ENCODE measurements at places on chromosomes 12 and 14.

- DNase-seq: no peak
Measured at GRCh38 chr12:101521136-101521535, 46.0 kb downstream of the SPIC start.

- no peak for DNase-seq
Measured at GRCh38 chr14:84254290-84254689, 1275.7 kb upstream of the FLRT2 start.

DNA sequence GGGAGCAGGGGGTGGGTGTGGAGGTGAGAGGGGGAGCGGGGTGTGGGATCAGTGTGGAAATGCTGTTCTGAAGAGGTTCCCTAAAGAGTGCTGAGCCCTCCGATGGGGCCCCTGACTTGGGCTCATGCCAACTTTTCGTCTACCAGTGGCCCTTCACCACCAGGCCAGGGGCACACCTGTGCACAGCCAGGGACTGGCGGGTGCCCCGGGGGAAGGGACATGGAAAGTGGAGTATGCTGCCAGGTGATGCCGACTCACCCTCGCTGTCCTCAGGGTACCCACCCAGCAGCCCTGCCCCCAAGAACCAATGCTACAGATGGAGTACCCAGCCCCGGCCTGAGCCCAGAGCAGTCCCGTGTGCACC lies 26.2 kb downstream of the AMN start:
- no peak for DNase-seq

- DNase-seq: no peak
Measured at GRCh38 chr14:53714495-53715192, 242.0 kb downstream of the BMP4 start.

- no peak for DNase-seq
Measured at GRCh38 chr14:68663385-68664076, 129.3 kb downstream of the ZFP36L1 start.

- DNase-seq: no peak
Measured at GRCh38 chr12:1093166-1093751, 102.2 kb downstream of the ERC1 start.

- no peak for DNase-seq
Measured at GRCh38 chr12:89733579-89734201, 25.1 kb upstream of the ATP2B1 start.

- no peak for DNase-seq
Measured at GRCh38 chr12:75578546-75578945, 67.1 kb upstream of the KRR1 start.

DNA sequence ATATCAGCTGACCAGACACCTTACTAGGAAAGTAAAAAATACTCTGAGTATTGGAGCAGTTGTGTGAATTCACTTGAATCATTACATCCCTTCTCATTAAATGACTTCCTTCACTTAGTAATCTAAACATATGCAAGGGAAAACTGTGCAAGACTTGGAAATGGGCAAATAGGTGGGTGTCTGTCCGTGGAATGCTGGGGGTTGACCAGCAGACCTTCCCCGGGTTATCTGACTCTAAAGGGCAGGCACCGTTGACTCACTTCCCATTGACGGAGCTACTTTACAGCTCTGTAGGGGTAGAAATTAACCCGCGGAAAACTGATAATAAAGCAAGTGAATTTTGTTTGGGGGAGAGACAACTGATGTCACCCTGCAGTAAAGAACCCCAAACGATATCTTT lies 199.3 kb downstream of the TTC7B start:
- DNase-seq: no peak

- no peak for DNase-seq
Measured at GRCh38 chr12:92297932-92298696, 152.5 kb upstream of the BTG1 start.

- DNase-seq: no peak
Measured at GRCh38 chr12:45732250-45732649, 2.7 kb downstream of the ARID2 start.

DNA sequence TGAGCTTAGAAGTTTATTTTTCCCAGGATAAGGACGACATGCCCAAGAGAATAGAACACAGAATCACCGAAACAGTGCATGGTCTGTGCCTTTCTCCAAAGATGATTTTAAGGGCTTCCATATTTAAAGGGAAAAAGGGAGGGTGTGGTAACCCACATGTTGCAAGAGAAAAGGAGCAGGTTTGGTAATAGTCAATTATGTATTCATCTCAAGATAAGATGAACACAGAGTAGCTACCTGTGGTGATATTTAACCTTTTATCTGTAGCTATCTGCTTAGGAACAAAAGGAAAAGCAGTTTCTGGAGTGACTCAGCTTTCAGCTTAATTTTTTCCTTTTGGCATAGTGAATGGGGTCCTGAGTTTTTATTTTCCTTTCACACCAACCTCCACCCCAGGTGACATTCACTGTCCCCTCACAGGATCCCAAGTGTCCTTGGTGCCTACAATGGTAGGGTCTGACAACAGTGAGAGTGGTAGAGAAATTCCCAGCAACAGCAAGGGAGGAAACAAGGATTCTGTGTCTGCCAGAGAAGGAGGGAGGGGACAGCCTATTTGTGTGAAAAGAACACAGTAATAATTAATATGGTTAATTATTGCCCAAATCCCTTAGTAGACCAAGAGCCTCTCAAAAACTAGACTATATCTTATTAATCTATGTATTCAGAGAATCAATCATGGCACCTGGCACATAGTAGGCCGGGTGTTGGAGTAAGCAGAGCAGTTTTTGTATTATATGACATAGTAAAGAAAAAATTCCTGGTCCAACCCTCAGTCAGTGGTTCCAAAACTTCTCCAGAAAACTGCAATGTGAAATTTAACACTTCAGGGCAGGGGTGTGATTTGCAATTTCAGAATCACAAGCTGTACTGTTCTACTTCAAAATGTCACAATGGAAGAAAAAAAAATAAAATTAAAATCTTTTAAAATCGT lies 154.5 kb downstream of the PHLDA1 start:
- no peak for DNase-seq

DNA sequence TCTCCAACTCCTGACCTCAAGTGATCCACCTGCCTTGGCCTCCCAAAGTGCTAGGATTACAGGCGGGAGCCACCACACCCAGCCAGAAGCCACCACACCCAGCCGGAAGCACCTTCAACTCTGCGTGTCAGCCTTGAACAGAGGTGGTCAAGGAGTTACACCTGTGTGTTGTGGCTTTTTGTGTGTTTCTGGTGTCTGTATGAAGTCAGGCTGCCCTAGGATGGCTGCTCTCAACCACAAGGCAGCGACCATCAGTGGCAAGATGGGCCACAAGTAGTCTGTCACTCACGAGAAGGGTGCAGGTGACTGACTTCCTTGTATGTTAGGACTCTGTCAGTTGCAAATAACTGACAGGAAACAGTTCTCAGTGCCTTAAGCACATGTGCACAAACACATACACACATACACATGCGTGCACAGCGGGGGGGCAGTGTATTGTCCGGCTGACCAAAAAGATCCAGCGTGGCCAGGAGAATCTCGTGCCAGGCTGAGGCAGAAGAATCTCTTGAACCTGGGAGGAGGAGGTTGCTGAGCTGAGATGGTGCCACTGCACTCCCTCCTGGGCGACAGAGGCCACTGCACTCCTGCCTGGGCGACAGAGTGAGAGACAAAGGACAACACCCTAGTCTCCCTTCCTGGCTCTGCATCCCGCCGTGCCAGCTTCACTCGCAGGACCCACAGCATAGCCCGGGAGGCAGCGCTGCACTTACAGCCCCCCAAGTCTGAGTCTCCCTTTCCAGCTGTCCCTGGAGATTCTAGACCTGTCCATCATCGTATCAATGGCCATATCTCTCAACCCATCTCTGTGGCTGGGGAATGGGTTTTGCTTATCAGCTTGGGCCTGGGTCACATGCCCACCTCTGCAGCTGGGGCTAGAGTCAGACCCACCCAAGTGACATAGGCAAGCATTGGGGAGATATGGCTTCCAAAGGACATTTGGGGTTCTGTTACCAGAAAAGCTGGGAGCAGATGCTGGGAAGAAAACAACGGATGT lies 13.7 kb downstream of the P2RX4 start:
- no peak for DNase-seq

GRCh38 chr14:65920996-65921395 lies 508.5 kb downstream of the FUT8 start:
- no peak for DNase-seq

GRCh38 chr14:61555056-61555838 lies 140.1 kb upstream of the HIF1A start:
- DNase-seq: no peak

DNA sequence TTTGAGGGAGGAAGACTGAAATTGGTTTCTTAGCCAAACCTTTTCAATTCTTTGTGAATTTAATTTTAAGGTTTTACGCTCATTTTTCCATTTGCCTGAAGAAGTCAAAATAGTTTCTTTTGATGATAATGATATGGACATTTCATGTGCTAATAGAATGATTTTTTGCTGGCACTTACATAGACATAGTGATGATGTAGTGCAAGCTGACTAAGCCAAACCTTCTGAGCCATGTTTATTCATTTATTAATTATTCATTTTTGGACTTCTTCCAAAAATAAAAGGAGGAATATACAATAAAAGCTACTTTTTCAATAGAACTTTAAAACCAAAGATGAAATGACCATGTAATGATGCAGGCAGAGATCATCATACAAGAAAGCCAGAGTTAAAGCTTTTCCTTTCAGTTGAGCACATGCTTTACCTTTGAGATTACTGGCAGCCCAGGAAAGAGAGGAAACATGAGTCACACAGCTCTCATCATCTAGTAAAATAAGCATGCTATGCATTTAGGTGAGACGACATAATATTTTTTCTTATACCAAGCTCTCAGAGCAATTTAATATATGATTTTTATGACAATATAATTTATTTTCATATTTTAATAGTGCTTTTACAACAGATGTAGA lies 24.8 kb downstream of the KCNA1 start:
- no peak for DNase-seq

GRCh38 chr14:101410126-101410525 lies 151.2 kb upstream of the DIO3 start:
- no peak for DNase-seq

GRCh38 chr12:9124383-9125031 lies 8.8 kb upstream of the A2M start:
- no peak for DNase-seq

- DNase-seq: no peak
Measured at GRCh38 chr12:45582536-45582935, 147.0 kb upstream of the ARID2 start.

- DNase-seq: no peak
Measured at GRCh38 chr12:131511803-131512561, 198.9 kb upstream of the SFSWAP start.

GRCh38 chr12:15859116-15859515 lies 23.1 kb upstream of the STRAP start:
- no peak for DNase-seq

GRCh38 chr12:55982319-55982936 lies 8.6 kb downstream of the RAB5B start:
- no peak for DNase-seq

DNA sequence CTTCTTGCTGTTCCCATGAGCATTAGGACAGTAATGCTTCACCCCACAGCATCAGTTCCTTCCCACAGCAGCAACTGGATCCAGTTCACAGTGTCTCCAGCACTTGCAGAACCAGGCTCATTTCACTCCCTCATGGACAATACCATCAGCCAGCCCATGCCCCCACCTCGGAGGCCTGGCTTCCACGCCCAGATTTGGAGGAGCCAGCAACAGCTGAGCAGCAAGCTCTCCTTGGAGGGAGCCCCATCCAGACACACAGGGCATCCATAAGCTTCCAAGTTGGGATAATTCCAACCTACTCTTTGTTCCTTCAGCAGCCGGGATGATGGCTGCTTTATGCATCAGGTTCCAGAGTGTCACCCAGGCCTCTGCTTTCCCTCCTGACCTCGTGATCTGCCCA lies 250.0 kb downstream of the GLT1D1 start:
- DNase-seq: no peak

- DNase-seq: no peak
Measured at GRCh38 chr12:92676710-92677109, 26.1 kb upstream of the PLEKHG7 start.

- DNase-seq: no peak
Measured at GRCh38 chr12:75579552-75579951, 68.1 kb upstream of the KRR1 start.

GRCh38 chr12:62865937-62866336 lies 69.0 kb downstream of the PPM1H start:
- DNase-seq: no peak

DNA sequence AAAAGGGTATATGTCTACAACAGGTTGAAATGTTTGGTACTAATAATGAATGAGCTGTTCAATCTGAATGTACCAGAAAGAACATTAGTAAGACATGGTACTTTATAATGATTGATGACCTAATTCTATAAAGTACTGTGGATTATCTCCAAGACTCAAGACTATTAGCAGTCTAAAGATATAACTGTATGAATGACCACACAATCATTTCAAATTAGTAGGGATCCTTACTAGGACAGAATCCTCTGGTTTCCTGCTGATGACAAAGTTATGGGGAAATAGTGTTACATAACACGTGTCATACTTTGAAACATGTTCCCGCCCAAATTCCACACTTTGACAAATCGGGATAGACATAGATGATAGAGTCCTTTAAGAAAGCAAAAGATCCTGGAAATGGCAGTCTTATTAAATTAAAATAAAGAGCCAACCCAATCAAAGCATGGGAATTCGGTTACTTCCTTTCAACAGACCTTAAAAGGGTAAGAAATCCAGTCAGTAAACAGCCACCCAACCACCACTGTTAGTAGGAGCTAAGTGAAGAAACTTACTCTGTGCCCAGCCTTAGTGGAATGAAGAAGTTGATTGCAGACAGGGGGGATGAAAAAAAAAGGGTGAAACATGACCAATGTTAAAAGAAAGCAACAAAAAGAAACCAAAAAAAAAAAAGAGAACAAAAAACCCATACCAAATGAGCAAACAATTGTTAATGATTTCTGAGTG lies 2.8 kb downstream of the VPS29 start:
- DNase-seq: no peak

- DNase-seq: no peak
Measured at GRCh38 chr12:65229441-65229840, 49.0 kb upstream of the MSRB3 start.

GRCh38 chr14:35158951-35159653 lies 36.8 kb downstream of the PRORP start:
- DNase-seq: no peak

DNA sequence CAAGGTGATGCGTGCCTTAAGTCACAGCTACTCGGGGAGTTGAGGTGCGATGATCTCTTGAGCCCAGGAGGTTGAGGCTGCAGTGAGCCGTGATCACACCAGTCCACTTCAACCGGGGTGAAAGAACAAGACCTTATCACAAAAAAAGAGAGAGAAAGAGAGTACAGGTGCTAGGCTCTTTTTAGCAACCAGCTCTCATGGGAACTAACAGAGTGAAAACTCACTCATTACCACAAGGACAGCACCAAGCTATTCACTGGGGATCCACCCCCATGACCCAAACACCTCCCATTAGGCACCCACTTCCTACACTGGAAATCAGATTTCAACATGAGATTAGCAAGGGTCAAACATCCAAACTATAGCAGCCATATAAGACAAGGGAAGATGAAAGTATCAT lies 164.2 kb downstream of the NDUFA12 start:
- no peak for DNase-seq

GRCh38 chr14:92704036-92704804 lies 44.2 kb downstream of the LGMN start:
- peak; percentile 29 for DNase-seq

- DNase-seq: no peak
Measured at GRCh38 chr12:64558754-64559153, 51.5 kb upstream of the RASSF3 start.

GRCh38 chr14:88919502-88919901 lies 95.1 kb downstream of the TTC8 start:
- no peak for DNase-seq

Data from caudate nucleus (tissue), 63 donors.